NCI-H1105 (cell line): ENCODE measurements at places on chromosomes 12 and 14.
A peak's percentile ranks its signal among the peaks of the same experiment; 100 is the strongest.

- no peak for DNase-seq
Measured at GRCh38 chr12:53735556-53735955, 8.3 kb upstream of the CALCOCO1 start.

DNA sequence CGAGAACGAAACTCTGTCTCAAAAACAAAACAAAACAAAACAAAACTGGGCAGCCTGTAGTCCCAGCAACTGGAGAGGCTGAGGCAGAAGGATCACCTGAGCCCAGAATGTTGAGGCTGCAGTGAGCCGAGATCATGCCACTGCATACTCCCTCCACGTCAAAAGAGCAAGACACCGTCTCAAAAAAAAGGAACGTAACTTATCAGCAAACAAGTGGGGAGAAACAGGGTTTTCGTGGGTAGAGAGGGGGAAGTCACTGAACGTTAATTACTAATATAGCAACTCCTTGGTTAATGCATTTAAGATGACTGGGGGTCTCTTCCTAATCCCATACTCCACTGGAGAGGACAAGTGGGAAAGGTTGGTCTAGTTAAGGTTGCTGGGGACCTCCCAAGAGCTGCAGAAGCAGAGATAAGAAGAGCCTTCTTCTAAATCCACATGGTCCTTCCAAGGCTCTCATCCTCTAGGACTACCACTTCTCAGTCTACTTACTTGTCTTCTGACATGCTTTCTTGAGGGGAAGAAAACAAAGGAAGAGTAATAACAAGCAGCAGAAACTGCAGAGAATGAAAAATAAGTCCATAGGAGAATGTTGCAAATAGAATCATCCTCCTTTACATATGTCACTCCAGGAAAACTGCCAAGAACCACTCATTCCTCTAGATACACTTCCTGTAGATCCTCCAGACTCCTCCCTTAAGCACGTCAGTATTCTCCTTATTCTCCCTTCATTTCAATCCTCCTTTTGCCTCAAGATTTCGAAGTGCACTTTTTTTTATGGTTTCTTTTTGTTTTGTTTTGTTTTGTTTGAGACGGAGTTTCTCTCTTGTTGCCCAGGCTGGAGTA, 5.8 kb downstream of the NUMB start:
- no peak for DNase-seq

DNA sequence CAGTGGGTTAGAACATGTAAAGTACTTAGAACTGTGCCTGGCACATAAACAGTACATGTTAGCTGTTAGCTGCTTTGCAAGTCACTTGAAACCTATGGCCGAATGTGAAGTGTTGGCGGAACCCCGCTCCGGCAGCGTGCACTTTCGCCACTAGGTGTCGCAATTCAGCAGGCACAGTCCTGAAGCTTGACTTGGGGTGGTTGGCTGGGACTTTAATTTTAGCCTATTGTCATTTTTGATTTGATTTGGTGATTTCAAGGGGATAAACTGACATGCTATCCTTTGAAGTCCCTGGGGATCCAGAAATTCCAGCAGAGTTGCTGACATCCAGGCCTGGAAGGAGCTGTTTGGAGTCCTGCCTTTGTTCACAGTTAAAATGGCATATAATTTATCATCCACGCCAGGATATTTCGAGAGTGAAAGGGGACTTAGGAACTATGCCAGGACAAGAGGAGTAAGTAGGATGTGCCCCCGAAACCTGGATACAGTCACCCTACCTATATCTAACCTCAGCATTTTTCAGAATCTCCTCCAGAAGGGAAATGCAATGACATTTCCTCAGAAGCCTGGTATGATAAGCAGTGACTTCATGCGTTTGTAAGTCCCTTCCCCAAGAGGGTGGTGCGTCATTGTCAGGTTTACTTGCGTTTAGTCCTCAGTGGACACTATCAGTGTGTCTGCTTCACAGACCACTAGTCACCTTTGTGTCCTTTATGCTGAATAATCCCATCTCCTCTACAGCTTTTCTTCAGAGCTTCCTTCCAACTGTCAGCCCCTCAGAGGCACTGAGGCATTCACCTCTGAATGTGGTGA, 3.5 kb upstream of the TSPAN9 start:
- DNase-seq, result peak; percentile 35

DNA sequence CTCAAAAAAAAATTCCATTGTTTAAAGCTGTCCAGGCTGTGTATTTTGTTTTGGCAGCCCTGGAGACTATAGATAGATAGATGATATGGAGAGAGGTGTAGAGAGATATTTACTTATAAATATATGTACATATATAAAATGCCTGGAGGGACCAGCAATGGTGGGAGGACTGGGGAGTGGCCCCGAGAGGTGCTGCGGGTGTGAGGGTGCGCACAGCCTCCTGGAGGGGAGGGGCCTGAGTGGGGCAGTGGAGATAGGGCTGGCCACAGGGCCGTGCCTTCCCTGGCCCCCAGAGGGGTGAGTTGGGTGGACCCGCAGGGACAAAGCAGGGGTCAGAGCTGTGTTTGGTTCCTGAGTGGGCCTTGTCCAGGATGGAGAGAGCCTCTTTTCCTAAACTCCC, 6.5 kb downstream of the ADSS1 start:
- DNase-seq, result no peak

- no peak for DNase-seq
Measured at GRCh38 chr12:88921890-88922532, 341.7 kb upstream of the KITLG start.

DNA sequence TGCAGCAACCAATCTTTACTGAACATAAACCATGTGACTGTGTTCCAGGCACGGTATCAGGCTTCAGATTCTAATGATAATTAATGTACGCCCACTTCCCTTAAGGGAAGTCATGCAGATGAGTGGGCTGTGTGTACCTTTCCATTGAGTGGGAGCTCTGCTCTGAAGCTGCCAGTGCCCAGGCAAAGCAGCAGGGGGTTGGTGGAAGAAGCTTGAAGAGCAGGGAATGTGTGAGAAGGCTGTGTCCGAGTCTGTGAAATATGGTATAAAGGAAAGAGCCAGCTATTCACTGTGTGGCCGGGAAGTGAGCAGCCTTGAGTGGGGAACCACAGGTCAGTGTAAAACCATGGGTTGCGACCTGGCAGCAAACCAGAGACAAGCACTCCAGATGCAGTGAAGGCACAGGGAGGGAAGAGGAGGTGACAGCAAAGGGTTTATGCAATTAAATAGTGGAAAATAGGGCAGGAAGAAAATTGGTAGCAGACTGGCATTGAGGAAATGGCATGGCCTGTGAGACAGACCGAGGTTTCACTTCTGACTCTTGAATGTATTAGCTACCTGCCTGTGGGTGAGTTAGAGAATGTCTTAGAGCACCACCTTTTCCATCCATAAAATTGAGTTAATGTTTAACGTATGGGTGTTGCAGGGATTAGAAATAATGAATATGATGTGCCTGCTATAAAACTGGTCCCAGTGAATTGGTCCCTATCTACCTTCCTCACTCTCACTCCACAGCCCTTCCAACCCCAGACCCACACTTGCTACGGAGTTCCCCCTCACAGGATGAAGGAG, 116.4 kb downstream of the NTF3 start:
- no peak for DNase-seq

DNA sequence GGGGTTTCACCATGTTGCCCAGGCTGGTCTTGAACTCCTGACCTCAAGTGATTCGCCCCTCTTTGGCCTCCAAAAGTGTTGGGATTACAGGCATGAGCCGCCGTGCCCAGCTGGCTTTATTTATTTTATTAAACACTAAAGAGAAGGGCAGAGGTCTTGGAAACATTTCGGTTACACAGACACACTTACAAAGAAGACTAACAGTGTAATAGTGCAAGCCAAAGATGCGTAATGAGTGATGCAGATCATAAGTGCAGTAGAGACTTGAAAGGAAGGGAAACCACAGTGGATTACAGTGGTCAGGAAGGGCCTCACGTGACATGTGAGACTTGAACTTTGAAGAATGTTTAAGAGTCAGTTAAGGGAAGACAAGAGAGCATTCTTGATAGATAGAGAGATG, 33.9 kb upstream of the CDK17 start:
- no peak for DNase-seq

- peak; percentile 99 for DNase-seq
Measured at GRCh38 chr12:88958946-88959345, 378.7 kb upstream of the KITLG start.

DNA sequence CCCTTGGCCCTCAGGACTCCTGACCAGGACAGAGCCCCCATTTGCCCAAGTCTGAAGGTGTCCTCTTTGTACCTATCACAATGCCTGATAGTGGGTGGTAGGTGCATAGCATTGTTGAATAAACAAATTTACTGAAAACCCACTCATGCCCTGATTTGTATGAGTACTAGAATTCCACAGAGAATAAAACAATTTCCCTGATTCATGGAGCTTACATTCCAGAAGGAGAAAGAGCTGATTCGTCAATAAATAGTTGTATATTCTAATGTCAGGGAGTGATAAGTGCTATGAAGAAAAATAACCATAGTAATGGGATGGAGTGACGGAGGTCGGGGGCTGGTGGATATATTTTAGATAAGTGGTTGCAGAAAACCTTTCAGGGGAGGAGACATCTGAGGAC, 117.0 kb downstream of the SRGAP1 start:
- no peak for DNase-seq

DNA sequence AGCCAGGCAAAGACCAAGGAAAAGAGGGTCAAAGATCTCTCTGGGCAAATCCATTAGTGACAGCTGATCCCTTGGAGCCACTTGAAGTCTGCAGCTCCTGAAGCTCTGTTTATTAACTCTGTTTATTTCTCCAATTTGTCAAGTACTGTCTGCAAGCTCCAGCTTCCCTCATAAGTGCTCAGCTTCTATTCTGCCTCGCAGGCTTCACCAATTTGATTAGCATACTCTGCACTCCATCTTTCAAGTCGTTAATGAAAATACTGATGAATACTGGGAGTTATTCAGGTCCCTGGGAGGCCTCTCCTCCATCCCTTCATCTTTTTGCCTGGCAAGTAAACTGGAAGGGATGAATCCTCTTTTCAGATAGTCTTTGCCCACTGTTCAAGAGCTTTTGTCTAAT, 54.3 kb downstream of the TTC9 start:
- DNase-seq, result no peak

DNA sequence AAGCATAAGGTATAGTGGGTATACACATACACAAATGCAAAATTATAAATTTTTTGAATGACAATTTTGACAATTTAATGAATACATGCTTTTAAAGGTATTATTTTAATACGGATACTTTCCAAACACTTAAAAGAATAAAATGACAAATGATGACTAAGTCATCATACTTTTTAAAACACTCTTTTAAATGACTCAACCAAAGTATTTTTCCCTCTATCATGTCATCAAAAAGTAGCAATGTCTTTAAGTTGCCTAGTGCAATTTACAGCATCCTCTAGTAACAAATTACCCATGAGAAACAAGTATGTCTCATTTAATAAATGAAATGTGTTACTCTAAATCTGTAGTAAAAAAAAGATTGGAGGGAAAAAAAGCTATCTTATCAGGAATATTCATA, 73.3 kb downstream of the RPS6KA5 start:
- no peak for DNase-seq

GRCh38 chr12:116852303-116852702, 28.9 kb downstream of the HRK start:
- DNase-seq, result no peak

- DNase-seq, result no peak
Measured at GRCh38 chr12:50042693-50043092, 14.7 kb upstream of the ASIC1 start.

GRCh38 chr14:103028161-103028767, 29.1 kb downstream of the CDC42BPB start:
- no peak for DNase-seq

- no peak for DNase-seq
Measured at GRCh38 chr14:23881282-23881681, 72.3 kb upstream of the DHRS4 start.
